ENCODE measurements at places on chromosomes 13 and 19.

DNA sequence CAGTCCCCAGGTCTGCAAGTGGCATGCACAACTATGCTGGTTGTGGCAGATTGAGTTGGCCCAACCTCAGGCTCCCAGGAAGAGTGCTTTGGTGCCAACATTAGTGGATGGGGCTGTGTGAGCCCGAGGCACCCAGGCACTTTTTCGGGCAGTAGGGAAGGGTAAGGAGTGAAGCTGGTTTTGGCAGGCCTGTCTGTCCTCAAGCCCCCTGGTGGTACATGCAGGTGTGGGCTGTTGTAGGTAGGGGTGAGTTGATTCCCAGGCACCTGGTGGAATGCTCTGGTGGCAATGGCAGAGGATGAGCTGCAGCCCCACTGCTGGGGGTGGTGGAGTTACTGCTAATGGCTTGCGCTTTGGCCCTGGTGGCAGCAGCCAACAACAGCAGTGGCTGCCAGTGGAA lies 723.7 kb upstream of the SLITRK1 start:
- DNase-seq, result no peak

- no peak for DNase-seq
These were observed 605 bp downstream of the TMEM255B start for GRCh38 chr13:113759525-113760137.

- DNase-seq, result no peak
These were observed 3.7 kb upstream of the C2CD4C start for GRCh38 chr19:412356-413355.

DNA sequence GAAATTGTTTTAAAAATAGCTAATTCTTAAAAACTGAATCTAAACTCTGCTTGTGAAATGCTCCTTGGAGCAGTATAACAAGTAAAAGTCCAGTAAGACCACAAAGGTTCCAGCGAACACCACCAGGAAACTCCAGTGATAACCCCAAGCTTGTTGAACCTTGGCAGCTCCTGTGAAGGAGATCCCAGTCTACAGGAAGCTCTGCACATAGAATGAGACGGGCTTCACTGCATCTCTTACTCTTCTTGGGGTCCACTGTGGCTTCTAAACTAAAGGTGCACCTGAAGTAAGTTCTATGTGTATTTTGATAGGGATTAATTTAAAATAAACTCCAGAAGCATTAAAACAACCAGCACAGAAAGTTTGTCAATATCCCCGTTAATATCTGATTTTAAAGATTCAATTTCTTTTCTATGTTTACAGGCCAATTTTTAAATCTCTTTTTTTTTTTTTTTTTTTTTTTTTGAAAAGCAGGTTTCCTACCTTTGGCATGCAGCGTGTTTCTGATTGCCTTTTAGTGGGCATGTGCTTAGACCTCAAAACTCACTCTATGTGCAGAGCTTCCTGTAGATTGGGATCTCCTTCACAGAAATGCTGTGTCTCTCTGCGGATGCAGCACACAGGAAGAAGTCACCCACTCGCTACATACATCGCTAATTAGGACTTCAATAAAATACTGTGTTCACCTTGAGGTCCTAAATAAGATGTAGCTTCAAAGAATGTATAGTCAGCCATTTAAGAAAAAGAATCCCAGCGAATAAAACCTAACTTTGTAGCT lies 508.5 kb downstream of the KLF12 start:
- no peak for DNase-seq

GRCh38 chr13:31556376-31556775 lies 182.9 kb upstream of the RXFP2 start:
- no peak for DNase-seq

GRCh38 chr19:28247243-28247642 lies 965.7 kb downstream of the UQCRFS1 start:
- no peak for DNase-seq

GRCh38 chr13:112744168-112745021 lies 54.6 kb downstream of the ATP11A start:
- DNase-seq, result no peak

GRCh38 chr19:55813906-55814305 lies 17.9 kb downstream of the NLRP11 start:
- no peak for DNase-seq

DNA sequence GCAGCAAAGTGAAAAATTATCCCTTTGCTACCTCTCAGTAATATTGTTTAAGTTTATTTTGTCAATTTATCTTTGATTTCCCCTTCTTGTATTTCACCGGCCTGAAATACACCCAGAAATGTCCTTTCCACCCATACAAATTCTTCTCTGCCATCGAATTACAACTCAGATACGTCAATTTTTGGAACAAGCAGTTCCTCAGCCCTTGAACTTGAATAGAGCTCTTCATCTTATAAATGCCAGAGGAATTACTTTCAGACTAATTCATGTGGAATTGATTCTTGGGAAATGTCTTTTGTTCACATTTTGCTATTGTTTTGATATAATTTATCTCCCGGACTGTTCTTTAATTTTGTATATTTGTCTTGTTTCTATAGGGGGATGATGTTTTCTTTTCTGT lies 1359.3 kb upstream of the MIR17HG start:
- no peak for DNase-seq

DNA sequence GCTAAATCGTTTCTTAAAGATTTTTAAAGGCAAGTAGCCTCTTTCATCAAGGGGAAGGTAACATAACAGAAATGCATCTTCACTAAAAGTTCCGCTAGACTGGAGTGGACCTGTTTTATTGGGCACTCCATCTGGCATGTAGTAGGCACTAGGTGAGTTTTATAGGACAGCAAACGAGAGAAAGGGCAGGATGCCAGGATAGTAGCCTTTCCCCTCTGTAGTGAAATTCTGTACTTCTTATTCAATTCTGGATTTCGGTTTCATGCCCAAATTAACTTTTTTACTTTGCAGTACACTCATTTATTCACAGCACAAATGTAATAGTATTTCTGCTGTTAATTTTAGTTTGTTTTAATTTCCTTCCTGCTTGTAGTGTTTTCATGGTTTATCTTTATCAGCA lies 45.2 kb downstream of the GPR180 start:
- DNase-seq, result no peak

GRCh38 chr13:108273429-108274118 lies 4.1 kb downstream of the TNFSF13B start:
- DNase-seq, result no peak

GRCh38 chr19:47228168-47228936 lies 2.6 kb downstream of the BBC3 start:
- DNase-seq, result no peak

DNA sequence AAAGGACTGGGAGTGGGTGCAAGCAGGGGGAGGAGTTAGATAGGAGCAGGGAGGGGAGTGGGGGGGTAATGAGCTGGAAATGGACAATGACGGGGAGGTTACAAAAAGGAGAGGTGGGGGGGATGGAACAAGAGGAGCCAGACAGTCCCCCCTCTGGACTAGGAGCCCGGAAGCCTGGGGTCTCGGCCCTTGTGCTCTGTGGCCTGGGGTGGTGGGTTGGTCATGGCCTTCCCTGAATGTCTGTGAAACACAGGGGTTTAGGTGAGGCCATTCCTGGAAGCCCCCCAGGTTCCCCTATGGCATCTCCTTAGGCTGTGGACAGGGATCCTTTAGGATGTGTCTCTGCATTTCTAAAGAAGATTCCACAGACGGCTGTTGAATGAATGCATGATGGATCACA lies 12.1 kb downstream of the KCNC3 start:
- DNase-seq, result no peak
